Heart right ventricle (tissue), 16 donors: ENCODE measurements at places on chromosomes 3 and 15. TPM values are rescaled to one million over a fixed set of nuclear protein-coding genes. Genes with fewer than 3 reads are reported as not detected.

The SIAH2 gene
- 14.4 TPM for total RNA-seq

DNA sequence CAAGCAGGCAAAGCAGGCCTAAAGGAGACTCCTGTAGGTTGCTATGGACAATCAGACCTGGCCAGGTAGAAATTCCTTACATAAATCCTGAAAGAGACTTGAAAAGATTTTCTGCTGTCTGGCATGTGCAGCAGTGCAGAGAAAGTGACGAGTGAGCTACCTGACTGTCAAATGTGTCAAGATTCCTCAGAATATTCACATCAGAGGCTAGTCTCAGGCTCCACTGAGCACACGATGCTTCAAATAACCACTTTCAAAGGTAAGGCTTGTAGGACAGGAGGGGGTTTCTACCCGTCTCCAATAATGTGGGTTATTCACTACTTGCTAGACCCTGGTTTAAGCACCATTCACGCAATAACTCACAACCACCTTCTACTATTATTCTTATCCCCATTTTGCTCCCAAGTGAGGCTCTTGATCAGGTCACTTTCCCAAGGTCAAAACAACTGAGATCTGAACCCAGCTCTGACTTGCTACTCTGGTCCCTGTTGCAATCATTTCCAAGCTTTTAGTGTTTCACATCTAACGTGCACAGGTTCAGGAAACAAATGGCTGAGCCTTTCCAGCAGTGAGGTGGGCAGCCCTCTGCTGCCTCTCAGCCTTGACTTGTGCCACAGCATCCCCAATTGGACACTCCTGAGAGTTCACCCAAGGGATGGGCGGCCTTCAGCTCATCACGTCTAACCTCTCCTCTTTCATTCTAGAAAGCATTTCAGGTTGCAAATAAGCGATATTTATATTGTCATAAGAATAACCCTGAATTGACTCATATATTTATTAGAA, 329.9 kb upstream of the WNT5A start:
- DNase-seq = no peak

GRCh38 chr3:186772701-186773417, 10.5 kb upstream of the EIF4A2 start:
- DNase-seq = peak; percentile 70

GRCh38 chr3:5138214-5138981, 16.3 kb downstream of the ARL8B start:
- DNase-seq = no peak
